NCI-H2081 (cell line): ENCODE measurements at places on chromosomes 5 and 9.

- DNase-seq, result no peak
Observed at GRCh38 chr9:27337833-27338526, 41.0 kb upstream of the EQTN start.

GRCh38 chr9:18296702-18297055, 177.3 kb upstream of the ADAMTSL1 start:
- DNase-seq, result no peak

DNA sequence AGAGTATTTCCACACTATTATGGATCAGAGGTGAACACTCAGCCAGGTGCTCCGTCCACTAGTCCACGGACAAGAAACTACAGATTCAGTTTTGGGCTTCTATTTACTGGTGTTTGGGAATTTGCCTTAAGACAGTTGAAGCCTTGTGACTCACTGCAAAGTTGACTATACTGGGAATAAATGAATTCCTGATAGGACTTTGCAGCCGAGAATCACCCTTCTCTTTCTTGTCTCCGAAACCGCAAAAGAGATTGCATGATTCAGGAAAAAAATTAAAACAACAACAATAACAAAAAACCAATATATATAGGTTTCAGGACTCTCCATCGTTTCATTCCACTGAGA, 716 bp downstream of the TMEM171 start:
- DNase-seq, result no peak

- no peak for DNase-seq
Observed at GRCh38 chr9:3243683-3244082, 282.1 kb downstream of the RFX3 start.
